ENCODE measurements at places on chromosomes 7 and 10. TPM values are rescaled to one million over a fixed set of nuclear protein-coding genes. Genes with fewer than 3 reads are reported as not detected.

ANKRD30A gene
- polyA plus RNA-seq, result not detected

ECHDC3 gene
- polyA plus RNA-seq, result 1.9 TPM

GRCh38 chr7:46015107-46015868 lies 94.2 kb upstream of the IGFBP3 start:
- DNase-seq, result peak; percentile 51
- H3K4me1 ChIP-seq, result peaks cover 7% of the 10 kb centered on the region
- no peak overlapping the region for H3K4me3 ChIP-seq
- H3K36me3 ChIP-seq, result no peaks in the 10 kb centered on the region
- no peaks in the 10 kb centered on the region for H3K27me3 ChIP-seq
- no peak overlapping the region for H3K27ac ChIP-seq

DNA sequence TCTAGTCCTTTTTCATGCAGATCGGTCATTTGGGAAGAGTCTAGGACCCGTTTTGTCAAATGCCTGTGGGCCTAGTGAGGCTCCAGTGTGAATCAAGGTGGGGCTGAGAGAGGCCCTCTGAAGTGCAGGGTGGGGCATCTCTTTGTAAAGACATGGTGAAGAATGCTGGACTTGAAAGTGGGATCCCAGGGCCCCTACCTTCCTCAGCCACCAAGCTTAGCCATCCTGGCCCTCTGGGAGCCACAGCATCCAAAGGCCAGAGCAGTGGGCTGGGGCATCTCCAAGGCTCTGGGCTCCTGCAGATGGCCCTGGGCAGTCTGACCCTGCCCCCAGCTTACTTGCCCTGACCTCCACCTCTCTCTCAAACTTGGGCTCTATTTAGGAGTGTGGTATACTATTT lies 78.5 kb downstream of the ADCY1 start:
- peaks cover 39% of the 10 kb centered on the region for H3K36me3 ChIP-seq
- no peaks in the 10 kb centered on the region for H3K27me3 ChIP-seq
- H3K27ac ChIP-seq, result no peak overlapping the region
- no peak overlapping the region for H3K4me3 ChIP-seq

DNA sequence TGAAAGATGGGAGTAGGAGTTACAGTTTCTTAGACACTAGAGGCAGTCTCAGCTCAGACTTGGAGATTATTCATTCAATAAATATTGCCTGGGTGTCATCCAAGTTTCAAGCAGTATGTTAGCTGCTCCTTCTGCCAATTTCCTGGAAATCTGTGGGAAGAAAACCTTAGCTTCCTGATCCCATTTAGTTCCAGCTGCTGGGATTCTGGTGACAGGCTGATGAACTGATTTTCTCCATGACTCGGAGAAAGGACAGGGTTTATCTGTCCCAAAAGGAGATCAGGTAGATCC lies 95.8 kb downstream of the CLEC2L start:
- peaks cover under 1% of the 10 kb centered on the region for H3K4me1 ChIP-seq
- no peak for DNase-seq
- H3K27ac ChIP-seq, result no peak overlapping the region
- H3K4me3 ChIP-seq, result no peak overlapping the region

DNA sequence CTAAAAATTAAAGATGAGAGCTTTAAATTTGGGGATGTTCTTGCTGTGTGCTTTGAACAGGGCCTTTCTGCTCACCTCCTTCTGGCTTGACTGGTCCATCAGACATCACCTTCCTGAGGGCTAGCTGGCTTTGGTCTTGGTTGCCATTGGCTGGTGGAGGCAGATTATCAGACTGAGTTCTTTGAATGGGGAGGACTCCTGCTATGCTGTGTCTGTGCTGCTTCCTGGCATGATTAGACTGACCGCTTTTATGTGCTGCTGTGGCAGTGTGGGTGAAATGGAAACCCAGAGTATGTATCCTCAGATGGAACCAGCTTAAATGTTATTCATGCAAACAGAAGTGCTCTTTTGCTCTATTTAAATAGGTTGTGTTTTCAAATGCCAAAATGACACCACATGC lies 341.6 kb downstream of the PCLO start:
- no peak overlapping the region for H3K4me3 ChIP-seq
- no peaks in the 10 kb centered on the region for H3K27me3 ChIP-seq
- no peak overlapping the region for H3K27ac ChIP-seq
- DNase-seq, result no peak
- no peaks in the 10 kb centered on the region for H3K4me1 ChIP-seq

DNA sequence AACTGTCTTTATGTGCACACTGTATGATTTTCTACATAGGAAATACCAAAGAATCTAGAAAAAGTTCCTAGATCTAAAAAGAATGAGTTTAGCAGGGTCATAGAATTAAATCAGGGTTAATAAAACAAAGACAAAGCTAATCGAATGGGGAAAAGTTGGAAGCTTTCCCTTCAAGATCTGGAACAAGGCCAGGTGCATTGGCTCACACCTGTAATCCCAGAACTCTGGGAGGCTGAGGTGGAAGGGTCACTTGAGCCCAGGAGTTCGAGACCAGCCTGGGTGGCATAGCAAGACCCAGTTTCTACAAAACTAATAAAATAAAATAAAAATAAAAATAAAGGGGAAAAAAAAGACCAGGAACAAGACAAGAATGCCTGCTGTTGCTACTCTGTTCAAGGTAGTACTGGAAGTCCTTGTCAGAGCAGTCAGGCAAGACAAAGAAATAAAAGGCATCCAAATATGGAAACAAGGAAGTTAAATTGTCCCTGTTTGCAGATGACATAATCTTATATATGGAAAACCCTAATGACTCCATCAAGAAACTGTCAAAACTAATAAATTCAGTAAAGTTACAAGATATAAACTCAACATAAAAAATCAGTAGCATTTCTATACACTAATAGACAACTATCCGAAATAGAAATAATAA lies 76.1 kb upstream of the RHEB start:
- H3K4me1 ChIP-seq, result no peaks in the 10 kb centered on the region
- no peaks in the 10 kb centered on the region for H3K27me3 ChIP-seq
- H3K27ac ChIP-seq, result no peak overlapping the region
- H3K4me3 ChIP-seq, result no peak overlapping the region
- H3K36me3 ChIP-seq, result peaks cover 9% of the 10 kb centered on the region

DNA sequence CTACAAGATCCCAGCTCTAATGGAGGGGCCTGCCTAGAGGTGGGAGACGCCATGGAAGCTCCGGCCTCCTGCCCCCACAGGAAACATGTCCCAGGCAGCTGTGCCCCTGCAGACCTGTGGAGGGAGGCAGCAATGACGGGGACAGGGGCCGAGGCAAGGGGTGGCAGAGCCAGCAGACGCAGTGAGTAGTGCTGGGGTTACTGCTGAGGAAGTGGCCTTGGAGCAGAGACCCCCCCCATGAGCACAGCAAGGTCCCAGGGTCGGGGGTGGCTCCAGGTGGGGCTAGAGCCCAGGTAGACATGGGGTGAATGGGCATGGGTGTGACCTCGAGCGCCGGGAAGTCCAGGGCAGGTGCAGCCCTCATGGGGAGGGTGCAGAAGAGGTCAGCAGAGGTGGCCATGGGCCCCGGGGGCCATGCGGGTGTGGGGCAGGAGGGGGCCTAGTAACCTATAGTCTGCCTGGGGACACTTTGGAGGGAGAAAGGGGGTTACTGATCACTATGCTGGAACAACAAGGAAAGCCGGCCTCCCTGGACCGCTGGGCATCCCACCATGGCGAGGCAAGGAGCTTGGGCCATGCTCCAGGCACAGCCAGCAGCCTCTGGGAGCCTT lies 45.5 kb downstream of the JAKMIP3 start:
- H3K27ac ChIP-seq, result no peak overlapping the region
- H3K4me1 ChIP-seq, result peaks cover 48% of the 10 kb centered on the region
- no peak for DNase-seq

- peaks cover 3% of the 10 kb centered on the region for H3K4me1 ChIP-seq
- no peaks in the 10 kb centered on the region for H3K36me3 ChIP-seq
- H3K27me3 ChIP-seq, result no peaks in the 10 kb centered on the region
- H3K27ac ChIP-seq, result no peak overlapping the region
- no peak overlapping the region for H3K4me3 ChIP-seq
- DNase-seq, result no peak
These were observed 23.1 kb upstream of the PPIF start for GRCh38 chr10:79324032-79324695.

GRCh38 chr10:101995451-101996063 lies 60.4 kb downstream of the ARMH3 start:
- no peaks in the 10 kb centered on the region for H3K27me3 ChIP-seq
- peaks cover 22% of the 10 kb centered on the region for H3K36me3 ChIP-seq
- no peak overlapping the region for H3K4me3 ChIP-seq

GRCh38 chr10:62153191-62153590 lies 115.5 kb downstream of the RTKN2 start:
- no peaks in the 10 kb centered on the region for H3K4me1 ChIP-seq
- no peaks in the 10 kb centered on the region for H3K36me3 ChIP-seq
- H3K27ac ChIP-seq, result no peak overlapping the region
- no peak overlapping the region for H3K4me3 ChIP-seq

DNA sequence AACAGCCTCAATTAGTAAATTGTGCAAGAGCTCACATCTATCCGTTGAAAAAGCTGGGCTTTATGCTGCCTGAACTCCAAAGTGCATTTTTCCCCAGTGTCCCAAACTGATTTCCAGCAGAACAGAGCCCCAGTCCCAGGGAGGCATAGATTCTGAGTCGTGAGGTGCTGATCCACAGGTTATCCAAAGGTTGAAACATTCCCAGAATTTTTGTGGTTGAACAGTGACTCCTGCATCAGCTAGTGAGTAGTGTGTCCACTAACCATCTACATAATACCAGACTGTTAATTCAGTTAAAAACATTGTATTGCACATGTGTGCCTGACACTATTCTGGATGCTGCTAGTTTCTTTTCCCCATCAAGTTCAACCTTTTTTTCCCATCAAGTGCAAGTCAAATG lies 761.5 kb downstream of the GATA3 start:
- no peaks in the 10 kb centered on the region for H3K36me3 ChIP-seq
- H3K4me1 ChIP-seq, result no peaks in the 10 kb centered on the region
- no peak overlapping the region for H3K4me3 ChIP-seq
- no peak for DNase-seq
- H3K27ac ChIP-seq, result no peak overlapping the region
- H3K27me3 ChIP-seq, result no peaks in the 10 kb centered on the region

- H3K27me3 ChIP-seq, result no peaks in the 10 kb centered on the region
- H3K4me1 ChIP-seq, result peaks cover 30% of the 10 kb centered on the region
- H3K36me3 ChIP-seq, result peaks cover 48% of the 10 kb centered on the region
- H3K27ac ChIP-seq, result no peak overlapping the region
- peak; percentile 61 for DNase-seq
These were observed 52.1 kb downstream of the PODXL start for GRCh38 chr7:131504157-131504899.

DNA sequence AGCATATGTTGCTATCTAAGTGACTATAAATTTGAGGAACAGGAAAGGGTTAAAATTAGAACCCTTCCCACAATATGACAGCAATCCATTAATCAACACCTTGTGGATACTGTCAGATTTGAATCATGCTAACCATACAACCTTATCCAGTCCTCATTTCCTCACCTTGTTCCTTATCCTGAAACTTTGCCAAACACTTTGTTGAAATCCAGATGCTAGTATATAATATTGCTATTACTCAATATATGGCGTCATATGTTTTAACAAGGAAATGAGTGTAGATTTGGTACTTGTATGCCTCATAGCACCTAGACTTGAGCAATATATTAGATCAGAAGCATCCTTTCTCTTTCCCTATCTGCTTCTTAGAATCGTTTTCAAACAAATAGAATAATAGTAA lies 66.3 kb upstream of the SLC25A13 start:
- H3K4me1 ChIP-seq, result no peaks in the 10 kb centered on the region
- no peak for DNase-seq
- H3K4me3 ChIP-seq, result no peak overlapping the region
- H3K36me3 ChIP-seq, result no peaks in the 10 kb centered on the region
- no peak overlapping the region for H3K27ac ChIP-seq

Data from spinal cord (tissue), 10 donors.